ENCODE measurements at places on chromosomes 6 and 20. TPM values are rescaled to one million over a fixed set of nuclear protein-coding genes. Genes with fewer than 3 reads are reported as not detected.

Gene SIRPG
- total RNA-seq: 0.03 TPM

Gene OGFRL1
- 27.7 TPM for total RNA-seq

Gene NMBR
- not detected for total RNA-seq

Gene TREM1
- total RNA-seq: 0.57 TPM

Gene C20orf144
- not detected for total RNA-seq

Gene ULBP3
- total RNA-seq: 18.3 TPM

Gene PAX1
- total RNA-seq: not detected

Gene RIPOR2
- total RNA-seq: not detected

Gene CYP24A1
- total RNA-seq: 0.03 TPM

Gene RNF182
- total RNA-seq: 8.2 TPM

Gene RRAGD
- 5.3 TPM for total RNA-seq

Gene RNF8
- 23.8 TPM for total RNA-seq

Gene SLC4A11
- total RNA-seq: 1.1 TPM

Gene CDH22
- total RNA-seq: not detected

Gene AKIRIN2
- total RNA-seq: 19.4 TPM

Gene ARG1
- total RNA-seq: not detected

Gene SNAP25
- 2.9 TPM for total RNA-seq

Gene HLA-DQA1
- total RNA-seq: not detected

Gene GGTLC1
- not detected for total RNA-seq

Data from HT1080 (cell line).